ENCODE measurements at places on chromosomes 7 and 10. TPM values are rescaled to one million over a fixed set of nuclear protein-coding genes. Genes with fewer than 3 reads are reported as not detected.

- no peak for DNase-seq
These were observed 286.2 kb downstream of the RPS24 start for GRCh38 chr10:78319841-78320240.

MYL7 gene
- total RNA-seq: not detected

- DNase-seq: no peak
These were observed 181.2 kb upstream of the KCND2 start for GRCh38 chr7:120091807-120092206.

PDE1C gene
- total RNA-seq: 51.3 TPM

GRCh38 chr10:3287572-3288445, 115.2 kb upstream of the PITRM1 start:
- DNase-seq: no peak

DNA sequence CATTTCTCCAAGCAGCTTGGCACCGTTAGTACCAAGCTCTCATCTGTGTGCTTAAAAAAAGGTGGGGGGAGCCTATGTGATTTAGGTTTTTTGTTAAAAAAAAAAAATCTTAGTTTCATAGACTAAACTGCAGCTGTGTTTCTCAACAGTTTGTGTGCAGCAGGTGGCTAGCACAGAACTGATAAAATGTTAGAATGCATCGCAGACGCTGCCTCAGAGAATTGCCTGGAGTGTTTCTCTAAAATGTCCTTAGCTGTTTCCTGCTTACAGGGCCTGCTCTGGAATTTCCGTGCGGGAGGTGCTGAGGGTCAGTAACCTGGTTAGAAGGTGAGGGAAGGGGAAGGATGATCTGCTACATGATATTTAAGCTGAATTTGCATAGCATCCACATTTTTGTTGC, 268.9 kb downstream of the PLXDC2 start:
- no peak for DNase-seq

CLRN3 gene
- not detected for total RNA-seq

CYP26A1 gene
- total RNA-seq: not detected

GRCh38 chr7:114628362-114628761, 213.7 kb downstream of the FOXP2 start:
- DNase-seq: no peak

DNA sequence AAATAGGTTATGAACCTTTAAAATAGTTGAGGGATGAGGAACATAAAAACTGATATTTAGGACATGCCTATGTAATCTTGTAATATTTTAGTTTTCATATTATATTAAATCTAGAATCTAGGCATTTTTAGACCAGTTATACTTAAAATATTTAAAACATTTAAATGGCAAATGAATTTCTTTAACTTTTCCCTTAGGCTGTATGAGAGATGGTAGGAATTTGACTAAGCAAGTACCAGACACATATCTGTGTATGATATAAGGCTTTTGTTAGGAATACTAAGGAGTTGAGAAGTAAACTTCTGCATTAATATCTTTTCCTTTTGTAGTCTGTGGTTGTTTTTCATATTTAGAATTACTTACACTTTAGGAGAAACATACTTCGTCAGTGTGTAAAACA, 25.1 kb downstream of the SEPTIN7 start:
- DNase-seq: no peak

DNA sequence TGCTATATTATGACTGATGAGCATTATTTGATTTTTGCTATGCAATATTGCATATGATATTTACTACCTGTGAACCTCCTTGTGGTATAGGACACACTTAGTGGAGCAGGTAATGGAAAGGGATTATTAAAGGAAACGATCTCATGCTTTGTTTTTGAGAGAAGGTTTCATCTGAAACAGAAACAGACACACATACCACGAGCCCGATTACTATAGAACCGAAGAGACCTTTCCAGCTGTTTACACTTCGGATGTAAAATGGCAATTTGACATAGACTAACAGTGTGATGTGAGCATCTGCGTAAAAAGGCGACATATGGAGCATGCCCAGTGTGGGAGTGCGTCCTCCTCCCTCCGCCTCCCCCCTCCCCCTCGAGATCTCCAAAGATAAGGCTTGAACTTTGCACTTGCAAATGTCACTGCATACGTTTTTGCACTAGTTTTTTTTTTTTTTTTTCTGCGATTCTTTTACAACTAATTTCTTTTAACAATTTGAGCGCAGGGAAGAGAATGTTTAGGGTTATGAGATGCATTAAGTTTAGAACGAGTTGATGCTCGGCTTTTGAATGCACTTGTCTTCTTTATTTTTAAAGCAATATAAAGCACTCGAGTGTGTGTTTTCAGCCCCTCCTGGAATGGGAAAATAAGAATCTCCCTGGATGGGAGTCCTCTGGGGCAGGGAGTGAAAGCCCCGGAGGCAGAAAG, 251.0 kb downstream of the NSUN6 start:
- no peak for DNase-seq

DNA sequence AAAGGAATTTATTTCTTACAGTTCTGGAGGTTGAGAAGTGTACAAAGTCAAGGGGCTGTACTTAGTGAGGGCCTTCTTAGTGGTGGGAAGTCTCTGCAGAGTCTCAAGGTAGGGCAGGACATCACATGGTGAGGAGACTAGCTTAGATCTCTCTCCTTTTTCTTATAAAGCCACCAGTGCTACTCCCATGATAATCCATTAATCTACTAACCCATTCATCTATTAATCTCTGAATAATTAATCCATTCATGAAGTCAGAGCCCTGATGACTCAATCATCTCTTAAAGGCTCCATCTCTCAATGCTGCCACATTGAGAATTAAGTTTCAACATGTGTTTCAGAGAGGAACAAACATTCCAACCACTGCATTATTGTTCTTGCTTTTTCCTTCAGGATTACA, 64.4 kb upstream of the CSTF2T start:
- no peak for DNase-seq

DNA sequence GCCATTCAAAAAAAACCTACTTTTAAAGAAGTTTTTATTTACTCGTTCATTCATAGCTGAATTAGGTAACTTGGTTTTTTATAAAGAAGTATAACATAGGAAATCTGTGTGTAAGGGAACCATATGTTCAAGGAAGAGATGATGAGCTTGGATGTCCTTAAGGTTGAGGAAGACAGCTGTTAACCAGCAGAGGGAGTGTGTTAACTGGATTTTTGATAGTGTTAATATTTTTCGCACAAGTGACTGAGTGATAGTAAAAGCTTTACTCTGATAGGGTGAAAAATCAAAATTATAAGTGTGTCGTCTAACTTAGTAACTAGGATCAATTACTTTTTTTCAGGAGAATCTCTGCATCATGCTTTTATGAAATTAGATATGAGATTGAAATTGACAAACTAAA, 134.7 kb downstream of the ARL5B start:
- DNase-seq: no peak

- DNase-seq: no peak
These were observed 60.5 kb upstream of the C10orf90 start for GRCh38 chr10:126730856-126731609.

GRCh38 chr7:141276031-141276430, 202.2 kb downstream of the TMEM178B start:
- DNase-seq: no peak

- no peak for DNase-seq
These were observed 40.4 kb downstream of the CREB3L2 start for GRCh38 chr7:137961200-137962177.

SPAM1 gene
- not detected for total RNA-seq

FRG2B gene
- not detected for total RNA-seq

GRCh38 chr10:89414879-89415821, 782 bp downstream of the IFIT5 start:
- DNase-seq: peak; percentile 82

- DNase-seq: no peak
These were observed 54.9 kb downstream of the RNLS start for GRCh38 chr10:88528201-88528600.

LOXL4 gene
- total RNA-seq: 7.6 TPM

DNA sequence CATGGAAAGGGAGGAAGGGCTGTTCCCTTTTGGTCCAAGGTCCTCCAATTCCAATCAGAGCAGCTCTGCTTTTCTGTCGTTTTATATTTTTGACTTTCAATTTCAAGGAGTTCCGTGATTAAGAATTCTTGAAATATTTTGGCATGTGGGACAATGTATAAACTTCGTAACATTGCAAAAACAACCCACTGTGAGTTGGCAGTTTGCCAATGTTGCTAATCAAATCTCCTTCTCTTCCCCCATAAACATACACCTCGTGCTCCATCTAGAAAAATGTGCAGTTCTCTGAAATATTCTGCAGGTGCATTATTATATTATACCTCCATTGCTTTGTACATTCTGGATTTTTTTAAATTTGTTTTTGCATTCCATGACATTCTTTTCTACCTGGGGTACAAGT, 49.8 kb downstream of the POU6F2 start:
- no peak for DNase-seq

TAS2R41 gene
- total RNA-seq: 0.81 TPM

- DNase-seq: no peak
These were observed 21.8 kb downstream of the STAM start for GRCh38 chr10:17665747-17666146.

SLC26A3 gene
- not detected for total RNA-seq

GRCh38 chr7:85070967-85071628, 115.8 kb downstream of the SEMA3D start:
- no peak for DNase-seq

All from posterior vena cava (tissue), 2 donors.